Karpas-422 (cell line): ENCODE measurements at places on chromosomes 6 and 20. TPM values are rescaled to one million over a fixed set of nuclear protein-coding genes. Genes with fewer than 3 reads are reported as not detected.

COL12A1 gene
- total RNA-seq, result not detected in 2 replicates

MYBL2 gene
- 18.2 and 30.8 TPM in 2 replicates for total RNA-seq

CALHM5 gene
- not detected in 2 replicates for total RNA-seq

DUSP15 gene
- total RNA-seq, result not detected in 2 replicates

DNA sequence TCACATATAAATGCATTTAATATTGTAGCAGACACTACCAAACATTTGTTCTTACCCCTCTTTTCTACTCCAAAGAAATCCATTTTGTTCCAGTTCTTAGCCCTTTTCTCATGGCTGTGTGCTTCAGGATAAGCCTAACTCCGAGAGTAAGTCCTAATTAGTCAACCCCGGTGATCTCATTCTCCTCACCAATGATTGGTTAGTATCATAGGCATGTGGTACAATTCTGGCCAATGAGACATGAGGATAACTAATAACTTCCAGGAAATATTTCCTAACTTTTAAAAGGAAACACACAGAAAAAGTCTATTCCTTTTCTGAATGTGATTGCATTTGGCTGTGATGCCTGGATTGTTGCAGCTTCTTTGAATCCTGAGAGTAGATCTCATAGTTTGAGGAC, 116.0 kb downstream of the GPR63 start:
- no peak for DNase-seq

DNA sequence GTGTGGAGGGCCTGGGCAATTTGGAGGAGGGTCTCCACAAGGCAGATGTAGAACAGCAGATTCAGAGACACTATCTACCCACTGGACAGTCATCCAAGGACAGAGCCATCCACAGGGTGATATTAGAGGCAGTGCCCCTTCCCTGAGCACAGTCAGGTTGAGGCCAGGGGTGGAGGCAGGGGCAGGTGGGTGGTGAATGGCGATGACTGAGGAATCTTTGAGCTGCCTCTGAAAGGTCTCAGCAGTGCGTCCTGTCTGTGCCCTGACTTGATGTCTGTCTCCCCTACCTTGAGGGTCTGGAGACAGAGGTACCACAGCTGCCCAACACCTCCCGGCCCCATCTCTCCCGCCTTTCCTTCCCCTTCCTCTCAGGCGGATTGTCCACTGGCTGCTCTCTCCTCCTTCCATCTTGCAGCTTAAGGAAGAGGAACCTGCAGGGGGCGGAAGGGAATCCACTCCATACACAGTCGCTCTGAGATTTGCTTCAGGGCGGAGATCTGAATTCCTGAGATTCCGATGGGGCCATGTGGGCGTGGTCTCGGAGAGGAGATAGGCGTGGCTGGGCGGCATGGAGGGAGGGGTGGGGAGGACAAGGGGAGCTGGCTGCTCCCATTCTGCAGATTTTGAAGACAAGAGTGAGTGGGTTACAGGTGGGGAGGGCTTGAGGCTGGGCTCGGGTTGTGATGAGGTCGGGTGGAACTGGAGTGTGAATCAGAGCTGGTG, 1.7 kb downstream of the MUCL3 start:
- no peak for DNase-seq

- no peak for DNase-seq
Measured at GRCh38 chr6:93972791-93973190, 553.4 kb upstream of the EPHA7 start.

- peak; percentile 91 for DNase-seq
Measured at GRCh38 chr20:9616833-9617461, 102.6 kb downstream of the LAMP5 start.

GRCh38 chr6:129253727-129254126, 370.8 kb downstream of the LAMA2 start:
- no peak for DNase-seq

GRCh38 chr6:44462797-44463727, 75.6 kb downstream of the CDC5L start:
- no peak for DNase-seq

DNA sequence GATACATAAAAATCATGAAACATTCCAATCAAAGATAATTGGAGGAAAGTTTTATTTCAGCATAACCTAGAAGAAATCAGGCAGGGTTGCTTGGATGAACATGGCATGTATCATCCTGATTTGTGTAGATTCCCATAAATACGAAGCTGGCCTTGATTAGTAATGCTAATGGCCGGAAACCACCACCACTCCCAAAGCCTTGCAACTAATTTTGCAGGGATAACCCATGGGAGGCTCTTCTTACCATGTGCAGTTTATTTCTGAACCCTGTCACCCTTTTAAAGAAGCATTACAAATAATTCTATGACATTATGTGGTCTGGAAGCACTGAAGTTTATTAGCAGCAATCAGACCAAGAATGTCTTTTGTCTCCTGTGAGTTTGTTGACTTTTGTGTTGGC, 80.8 kb downstream of the AIG1 start:
- no peak for DNase-seq

DNA sequence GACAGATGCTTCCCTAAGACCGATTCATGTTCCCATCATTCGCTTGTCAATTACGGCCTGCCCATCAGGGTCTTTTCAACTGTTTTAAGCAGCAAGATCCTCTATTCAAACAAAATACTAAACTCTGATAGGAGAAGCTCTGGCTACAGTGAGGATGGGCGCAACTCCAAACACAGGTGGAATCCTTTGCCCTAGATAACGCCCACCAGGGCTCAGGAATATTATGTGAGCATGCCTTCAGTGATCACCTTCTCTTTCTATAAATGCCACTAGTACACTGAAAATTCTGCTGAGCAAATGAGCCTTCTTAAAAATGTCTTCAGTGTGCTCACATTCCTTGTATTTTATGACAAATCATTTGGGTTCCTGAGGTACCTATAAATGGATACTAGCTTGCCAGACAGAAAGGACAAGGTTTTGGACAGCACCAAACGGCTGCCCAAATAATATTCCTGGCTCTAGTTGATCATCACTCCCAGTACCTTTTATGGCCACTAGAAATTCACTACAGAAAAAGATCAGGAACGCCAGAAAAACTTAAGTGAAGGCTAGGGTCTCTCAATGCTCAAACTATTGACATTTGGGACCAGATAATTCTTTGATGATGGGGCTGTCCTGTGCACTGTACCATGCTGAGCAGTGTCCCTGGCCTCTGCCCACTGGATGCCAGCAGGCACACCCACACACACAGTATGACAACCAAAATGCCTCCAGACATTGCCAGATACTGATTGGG, 13.1 kb downstream of the ZNF217 start:
- DNase-seq, result no peak

DNA sequence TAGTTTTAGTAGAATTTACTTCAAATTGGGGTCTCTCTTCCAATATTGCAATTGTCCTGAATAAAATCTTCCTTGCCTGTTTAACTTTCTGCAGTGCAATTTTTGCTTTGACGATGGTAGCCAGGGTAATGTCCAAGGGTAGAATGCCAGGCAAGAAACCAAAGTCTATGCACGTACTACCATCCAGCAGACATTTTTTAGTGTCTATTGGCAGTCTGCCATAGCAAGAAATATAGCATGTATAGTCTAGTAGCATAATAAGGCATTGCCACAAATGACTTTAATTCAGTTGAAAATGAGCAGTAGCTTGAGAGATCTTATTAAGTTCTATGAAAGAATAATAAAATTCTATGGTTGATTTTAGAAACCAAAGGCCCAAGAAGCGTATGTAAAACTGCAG, 62.3 kb upstream of the KCNQ5 start:
- DNase-seq, result no peak

GRCh38 chr20:14848806-14849205, 511.4 kb upstream of the FLRT3 start:
- DNase-seq, result no peak

DNA sequence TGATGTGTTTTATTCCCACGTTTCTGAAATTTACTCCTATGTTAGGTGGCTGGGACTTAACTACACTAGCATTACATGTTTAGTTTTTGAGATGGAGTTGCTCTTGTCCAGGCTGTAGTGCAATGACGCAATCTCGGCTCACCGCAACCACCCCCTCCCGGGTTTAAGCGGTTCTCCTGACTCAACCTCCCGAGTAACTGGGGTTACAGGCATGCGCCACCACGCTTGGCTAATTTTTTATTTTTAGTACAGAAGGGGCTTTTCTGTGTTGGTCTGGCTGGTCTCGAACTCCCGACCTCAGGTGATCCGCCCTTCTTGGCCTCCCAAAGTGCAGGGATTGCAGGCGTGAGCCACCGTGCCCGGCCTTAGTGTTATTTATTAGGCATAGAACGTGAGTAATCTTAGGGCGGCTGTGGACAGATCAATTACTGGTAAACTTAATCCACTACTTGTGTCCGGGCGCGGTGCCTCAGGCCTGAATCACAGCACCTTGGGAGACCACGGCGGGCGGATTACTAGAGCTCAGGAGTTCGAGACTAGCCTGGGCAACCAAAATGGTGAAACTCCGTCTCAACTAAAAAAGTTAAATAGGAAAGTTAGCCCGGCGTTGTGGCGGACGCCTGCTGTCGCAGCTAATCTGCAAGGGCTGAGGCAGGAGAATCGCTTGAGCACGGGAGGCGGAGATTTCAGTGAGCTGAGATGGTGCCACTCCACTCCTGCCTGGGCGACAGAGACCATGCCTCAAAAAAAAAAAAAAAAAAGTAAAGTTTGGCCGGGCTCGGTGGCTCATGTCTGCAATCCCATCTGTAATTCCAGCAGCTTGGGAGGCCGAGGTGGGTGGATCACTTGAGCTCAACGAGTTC, 123.7 kb upstream of the BTN3A2 start:
- no peak for DNase-seq

- DNase-seq, result no peak
Measured at GRCh38 chr6:166950443-166950821, 5.9 kb downstream of the RNASET2 start.

DNA sequence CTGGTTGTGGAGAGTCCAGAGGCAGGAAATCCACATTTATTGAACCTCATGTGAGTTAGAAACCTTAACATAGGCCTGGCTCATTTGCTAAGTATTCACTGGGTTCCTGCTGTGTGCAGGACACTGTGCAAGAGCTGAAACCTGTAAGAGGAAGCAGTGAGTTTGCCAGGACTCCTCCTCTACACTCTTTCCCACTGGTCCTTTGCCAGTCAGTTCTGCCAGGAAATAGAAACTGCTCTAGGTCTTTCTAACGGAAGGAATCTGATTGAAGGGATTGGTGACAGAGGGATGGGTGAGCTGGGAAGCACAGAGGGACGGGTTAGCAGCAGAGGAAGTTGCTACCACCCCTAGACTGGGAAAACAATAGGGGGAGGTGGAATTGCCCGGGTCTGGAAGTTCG, 234.2 kb upstream of the ECI2 start:
- no peak for DNase-seq

DNA sequence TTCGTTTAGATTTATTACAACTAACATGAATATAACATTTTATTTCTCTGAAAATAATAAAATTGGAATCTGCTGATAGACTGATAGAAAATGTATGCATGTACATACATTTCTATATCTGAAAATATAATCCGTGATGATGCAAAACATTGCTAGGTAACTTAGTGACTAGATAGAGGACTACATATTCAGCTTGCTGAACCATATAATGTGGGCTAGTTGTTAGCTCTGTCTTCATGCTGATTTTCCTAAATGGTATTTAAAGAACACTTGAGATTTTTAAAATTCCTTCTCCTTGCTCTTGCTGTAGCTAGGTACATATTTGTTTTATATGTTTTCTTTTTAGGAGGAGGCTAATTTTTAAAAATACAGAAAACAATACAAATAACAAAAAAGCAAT, 38.4 kb upstream of the TAGAP start:
- peak; percentile 57 for DNase-seq

DNA sequence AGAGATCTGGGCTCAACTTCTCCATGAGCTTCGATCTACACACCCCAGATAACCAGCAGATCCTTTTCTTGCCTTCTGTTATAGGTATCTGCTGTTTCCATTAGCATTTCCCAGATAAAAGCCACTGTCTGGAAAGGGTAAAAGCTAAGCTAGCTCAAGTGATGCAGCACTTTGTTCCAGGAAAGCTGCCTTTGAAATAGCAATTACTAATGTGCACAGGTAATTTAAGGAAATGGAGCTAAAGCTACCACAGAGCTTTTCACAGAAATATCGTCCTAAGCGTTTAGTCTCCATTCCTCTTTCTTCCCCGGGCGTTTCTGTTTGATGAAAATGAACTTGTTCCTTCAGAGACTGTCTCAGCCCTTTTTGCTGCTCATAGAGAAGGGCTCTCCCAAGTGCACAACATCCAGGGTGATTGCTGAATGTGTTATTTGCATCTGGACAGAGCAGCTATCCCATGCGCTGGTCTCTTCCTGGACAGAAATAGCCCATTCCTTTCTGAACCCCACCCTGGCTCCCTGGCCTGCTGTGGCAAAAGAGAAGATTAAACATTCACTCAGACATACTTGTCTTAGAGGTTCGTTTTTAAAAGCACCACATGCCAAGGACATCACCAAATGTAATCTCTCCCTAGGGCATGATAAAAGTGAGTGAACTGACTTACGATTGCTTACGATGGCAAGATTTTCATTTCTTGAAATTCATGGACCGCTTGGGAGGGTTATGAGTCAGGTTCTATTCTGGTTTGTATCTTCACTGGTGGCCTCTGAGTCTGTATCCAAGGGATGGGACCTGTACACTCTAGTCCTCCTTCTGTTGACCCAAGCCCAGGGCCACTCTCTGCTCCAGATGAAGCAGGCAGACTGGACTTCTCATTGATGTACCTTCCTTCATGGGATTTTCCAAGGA, 429.1 kb upstream of the CDH4 start:
- DNase-seq, result no peak

- DNase-seq, result no peak
Measured at GRCh38 chr20:38298768-38299288, 5.1 kb upstream of the BPI start.

GRCh38 chr6:144886682-144887081, 601.5 kb downstream of the UTRN start:
- DNase-seq, result no peak

DNA sequence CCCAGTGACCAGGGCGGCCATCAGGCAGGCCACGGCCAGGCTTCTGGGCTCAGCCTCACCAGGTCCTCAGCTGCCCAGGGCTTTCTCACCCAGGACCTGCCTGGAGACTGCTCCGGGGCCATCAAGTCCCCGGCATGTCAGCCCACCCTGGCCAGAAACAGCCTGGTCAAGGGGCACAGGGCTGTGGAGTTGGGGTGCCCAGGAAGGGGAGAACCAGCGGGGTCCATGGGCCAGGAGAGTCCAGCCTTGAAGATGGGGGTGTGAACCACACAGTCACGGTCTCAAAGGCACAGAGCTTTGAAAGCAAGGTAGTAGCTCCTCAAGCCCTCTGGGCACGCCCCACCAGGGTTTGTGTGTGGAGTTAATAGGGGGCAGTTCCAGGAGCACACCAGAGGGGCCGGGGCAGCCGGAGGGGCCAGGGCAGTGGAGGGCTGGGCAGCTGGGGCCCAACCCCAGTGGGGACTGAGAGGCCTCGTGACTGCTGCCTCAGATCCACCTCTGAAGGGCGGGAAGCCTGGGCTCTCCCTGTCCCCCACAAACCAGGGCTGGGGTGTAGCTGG, 48.0 kb upstream of the BHLHE23 start:
- DNase-seq, result no peak
